ENCODE measurements at places on chromosomes 7 and 10.
A peak's percentile ranks its signal among the peaks of the same experiment; 100 is the strongest.

GRCh38 chr7:111980725-111981124, 225.5 kb downstream of the DOCK4 start:
- DNase-seq, result no peak

GRCh38 chr10:59273445-59273844, 88.9 kb downstream of the FAM13C start:
- DNase-seq, result no peak

DNA sequence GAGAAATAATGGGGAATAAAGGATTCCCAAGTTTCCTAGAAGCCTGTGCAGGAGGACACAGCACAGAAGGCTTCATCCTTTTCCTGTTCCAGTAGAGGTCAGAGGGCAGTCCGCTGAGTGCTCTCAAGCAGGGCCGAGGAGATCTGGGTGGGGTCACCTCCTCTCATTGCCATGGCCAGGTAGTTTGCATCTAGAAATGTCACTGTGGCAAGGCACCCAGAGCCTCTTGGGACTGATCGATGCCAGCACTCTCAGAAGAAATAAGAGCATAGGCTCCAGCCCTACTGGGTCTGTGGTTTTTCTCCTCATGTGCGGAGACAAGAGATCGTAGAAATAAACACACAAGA, 7.9 kb downstream of the NUB1 start:
- DNase-seq, result no peak

- no peak for DNase-seq
These were observed 171.1 kb upstream of the KLF6 start for GRCh38 chr10:3955955-3956617.

GRCh38 chr7:1274876-1275375, 42.3 kb downstream of the UNCX start:
- no peak for DNase-seq

DNA sequence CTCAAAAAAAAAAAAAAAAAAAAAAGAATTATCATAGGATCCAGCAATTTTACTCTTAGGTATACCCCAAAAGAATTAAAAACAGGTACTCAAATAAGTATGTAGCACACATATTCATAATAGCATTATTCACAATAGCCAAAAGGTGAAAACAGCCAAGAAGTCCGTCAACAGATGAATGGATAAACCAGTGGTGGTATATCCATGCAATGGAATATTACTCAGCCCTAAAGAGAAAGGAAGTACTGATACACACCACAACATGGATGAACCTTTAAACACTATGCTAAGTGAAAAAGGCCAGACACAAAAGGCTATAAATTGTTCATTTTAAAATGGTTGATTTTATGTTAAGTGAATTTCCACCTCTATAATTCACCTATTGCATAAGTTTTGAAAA, 804.8 kb upstream of the AUTS2 start:
- no peak for DNase-seq

DNA sequence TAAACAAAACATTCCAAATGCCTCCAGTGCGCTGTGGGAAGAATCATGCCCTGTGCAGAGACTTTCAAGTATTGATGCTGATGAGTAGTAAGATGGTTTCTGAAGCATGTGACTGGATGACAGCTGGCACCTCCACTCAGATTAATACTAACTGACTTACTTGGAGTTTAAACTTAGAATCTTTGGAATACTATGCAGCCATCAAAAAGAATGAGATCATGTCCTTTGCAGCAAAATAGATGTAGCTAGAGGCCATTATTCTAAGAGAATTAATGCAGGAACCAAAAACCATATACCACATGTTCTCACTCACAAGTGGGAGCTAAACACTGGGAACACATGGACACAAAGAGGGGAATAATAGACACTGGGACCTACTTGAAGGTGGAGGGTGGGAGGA, 73.8 kb upstream of the CHCHD3 start:
- DNase-seq, result no peak

GRCh38 chr7:135672560-135673359, 10.4 kb downstream of the STMP1 start:
- DNase-seq, result no peak

- no peak for DNase-seq
These were observed 247.0 kb upstream of the FERD3L start for GRCh38 chr7:19392246-19392645.

- no peak for DNase-seq
These were observed 26.1 kb upstream of the GRID1 start for GRCh38 chr10:86392723-86393094.

GRCh38 chr10:3426190-3426845, 253.7 kb upstream of the PITRM1 start:
- no peak for DNase-seq

GRCh38 chr7:100147278-100147677, 1.4 kb upstream of the LAMTOR4 start:
- DNase-seq, result no peak

DNA sequence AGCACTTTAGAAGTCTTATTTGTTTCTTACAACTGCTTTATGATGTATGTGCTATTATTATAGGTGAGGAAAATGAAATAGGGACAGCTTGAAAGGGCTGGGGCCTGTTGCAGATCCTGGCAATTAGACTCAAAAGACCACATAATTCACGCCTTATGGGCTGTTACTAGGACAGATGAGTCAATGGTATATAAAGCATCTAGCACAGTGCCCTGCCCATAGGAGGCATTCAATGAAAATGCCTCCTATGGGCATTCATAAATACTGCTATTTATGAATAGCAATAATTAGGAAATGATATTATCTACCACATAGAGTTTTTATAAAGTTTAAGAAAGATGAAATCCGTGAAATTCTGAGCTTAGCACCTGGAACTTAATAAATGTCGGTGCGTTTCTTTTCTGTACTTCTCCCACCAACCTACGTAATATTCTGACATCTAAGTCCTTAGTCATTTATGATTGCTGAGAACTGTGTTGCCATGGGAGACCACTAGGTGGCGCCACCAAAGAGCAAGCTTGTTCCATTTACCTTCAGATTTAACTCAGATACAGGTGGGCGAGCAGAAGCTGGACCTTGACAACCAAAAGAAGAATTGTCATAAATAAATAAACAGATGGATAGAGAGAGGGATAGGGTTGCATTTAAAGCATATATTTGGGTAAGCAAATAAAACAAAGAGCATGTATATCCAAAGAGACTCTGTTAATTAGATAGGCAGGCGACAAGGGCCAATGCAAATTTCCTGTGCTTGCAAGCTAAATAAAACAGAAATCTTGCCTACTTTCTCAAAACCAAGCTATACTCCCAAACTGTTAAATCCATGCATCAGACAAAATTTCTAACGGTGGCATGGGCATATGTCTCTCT, 699.9 kb downstream of the INHBA start:
- peak; percentile 77 for DNase-seq
